Renal cortical epithelial cell (primary cell): ENCODE measurements at places on chromosomes 3 and 15.

DNA sequence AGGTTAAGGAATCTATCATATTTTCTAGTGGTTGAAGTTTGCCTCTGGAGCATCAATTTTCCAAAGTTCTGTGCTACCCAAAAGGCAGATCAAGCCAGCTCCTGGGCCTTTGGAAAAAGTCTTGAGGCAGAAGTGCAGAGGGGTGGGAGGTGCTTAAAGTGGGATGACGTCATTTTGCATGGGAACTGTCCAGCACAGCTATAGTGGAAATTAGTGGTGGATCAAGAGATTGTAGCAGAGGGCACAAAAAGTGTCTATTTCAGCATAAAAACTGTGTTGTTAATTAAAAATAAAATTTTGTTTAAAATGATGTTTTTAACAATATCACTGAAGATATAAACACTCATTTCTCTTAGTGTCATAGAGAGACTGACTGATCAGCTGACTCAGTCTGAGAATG lies 221.9 kb downstream of the LRRN1 start:
- DNase-seq, result peak; percentile 7

- no peak for DNase-seq
Observed at GRCh38 chr3:127739347-127740135, 66.8 kb downstream of the ABTB1 start.

- DNase-seq, result no peak
Observed at GRCh38 chr15:95168951-95169431, 937.6 kb downstream of the MCTP2 start.

DNA sequence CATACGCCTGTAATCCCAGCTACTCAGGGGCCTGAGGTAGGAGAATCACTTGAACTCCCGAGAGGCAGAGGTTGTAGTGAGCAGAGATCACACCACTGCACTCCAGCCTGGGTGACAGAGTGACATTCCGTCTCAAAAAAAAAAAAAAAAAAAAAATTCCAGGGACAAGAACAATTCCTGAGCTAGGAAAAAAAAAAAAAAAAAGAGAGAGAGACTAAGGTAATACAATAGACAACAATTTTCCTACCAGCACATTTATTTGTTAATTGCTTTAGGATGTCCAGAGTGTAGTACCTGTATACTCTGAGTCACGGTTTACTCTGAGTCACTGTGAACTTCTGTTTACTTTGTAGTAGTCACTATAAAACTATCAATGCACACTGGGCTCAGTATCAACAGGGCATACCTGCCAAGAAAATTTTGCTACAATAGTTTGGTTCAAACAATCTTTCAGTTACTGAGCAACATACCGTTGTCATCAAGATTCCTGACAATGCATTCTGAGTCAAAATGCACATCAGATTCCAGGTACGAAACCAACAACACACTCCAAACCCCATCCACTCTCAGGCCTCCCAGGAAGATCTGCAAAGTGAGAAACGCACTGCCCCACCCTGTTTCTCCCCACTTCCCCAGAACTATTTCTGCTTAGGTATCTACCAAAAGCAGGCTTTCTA lies 28.3 kb downstream of the IGF2BP2 start:
- DNase-seq, result peak; percentile 98

GRCh38 chr3:100993309-100993708 lies at the start of gene ABI3BP:
ABI3BP (minus strand) TSS chr3:100993421; CDS start chr3:100993384, 37 bp downstream.
- DNase-seq, result peak; percentile 84

GRCh38 chr3:136778865-136779264 lies 26.7 kb upstream of the STAG1 start:
- peak; percentile 64 for DNase-seq

DNA sequence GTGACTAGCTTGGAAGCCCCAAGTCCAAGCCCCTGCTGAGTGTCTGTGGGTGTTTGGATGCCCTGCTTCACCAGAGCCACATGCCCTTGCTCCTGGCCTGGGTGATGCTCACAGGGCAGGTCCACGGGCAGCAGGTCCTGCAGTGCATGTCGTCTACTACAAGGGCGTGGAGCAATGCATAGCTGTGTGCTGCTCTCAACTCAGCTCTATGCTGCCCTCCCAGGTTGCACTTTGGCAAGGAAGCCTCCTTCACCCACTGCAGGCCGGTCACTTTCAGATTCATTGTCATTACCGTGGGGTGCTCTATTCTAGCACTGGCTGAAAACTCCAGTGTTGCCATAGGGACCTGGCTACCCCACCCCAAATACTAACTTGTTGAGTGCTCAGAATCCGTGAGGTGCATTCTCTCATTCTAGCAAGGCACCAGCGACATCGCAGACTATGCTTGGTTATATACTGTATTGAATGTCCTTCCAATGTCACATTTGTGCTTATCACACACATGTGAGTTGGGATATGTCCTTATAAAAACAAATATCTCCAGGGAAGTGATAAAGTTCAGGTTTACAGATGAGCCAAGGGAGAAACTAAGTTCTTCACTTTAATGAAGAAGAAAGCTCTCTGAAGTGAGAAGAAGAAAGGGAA lies 51.8 kb downstream of the GRAMD1C start:
- peak; percentile 2 for DNase-seq

DNA sequence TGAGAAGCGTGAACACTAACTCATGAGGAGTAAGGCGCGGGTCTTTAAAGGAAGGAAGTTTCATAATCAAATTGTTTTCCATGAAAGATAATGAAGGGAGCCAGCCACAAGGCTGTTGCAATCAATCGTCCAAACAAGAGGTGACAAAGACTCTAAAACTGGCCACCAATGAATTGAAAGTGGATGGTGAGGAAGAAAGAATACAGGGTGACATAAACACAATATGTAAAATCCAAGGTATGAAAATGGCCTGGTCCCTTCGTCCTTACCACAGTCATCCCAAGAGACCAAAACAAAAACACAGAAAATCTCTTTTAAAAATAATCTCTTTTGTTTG lies 12.0 kb downstream of the CD86 start:
- no peak for DNase-seq

DNA sequence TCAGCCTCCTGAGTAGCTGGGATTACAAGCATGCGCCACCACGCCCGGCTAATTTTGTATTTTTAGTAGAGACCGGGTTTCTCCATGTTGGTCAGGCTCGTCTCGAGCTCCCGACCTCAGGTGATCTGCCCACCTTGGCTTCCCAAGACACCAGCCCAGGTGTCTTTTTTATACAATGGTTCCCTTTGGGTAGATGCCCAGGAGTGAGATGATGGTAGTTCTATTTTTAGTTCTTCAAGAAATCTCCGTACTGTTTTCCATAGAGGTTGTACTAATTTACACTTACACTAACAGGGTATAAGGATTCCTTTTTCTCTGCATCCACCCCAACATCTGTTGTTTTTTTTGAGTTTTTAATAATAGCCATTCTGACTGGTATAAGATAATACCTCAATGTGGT lies 94.3 kb downstream of the IGF2BP2 start:
- DNase-seq, result no peak

DNA sequence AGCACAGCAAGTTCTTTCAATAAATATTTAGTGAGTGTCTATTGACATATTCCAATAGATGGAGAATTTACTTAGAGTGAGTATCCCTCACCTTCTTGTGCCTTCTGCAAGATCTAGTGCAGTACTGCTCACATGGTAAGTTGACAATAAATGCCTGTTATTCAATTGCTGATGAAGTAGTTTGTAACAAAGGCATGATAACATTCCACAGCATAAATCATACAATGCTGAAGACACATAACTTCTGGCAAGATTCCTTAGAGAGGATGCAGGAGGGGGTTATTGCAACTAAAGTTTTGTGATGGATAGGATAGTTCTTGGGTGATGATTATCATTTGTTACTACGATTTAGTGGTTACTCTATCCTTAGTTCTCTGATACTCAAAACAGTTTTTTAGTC lies 112.2 kb upstream of the RBMS3 start:
- no peak for DNase-seq

- DNase-seq, result no peak
Observed at GRCh38 chr15:67227431-67227830, 27.0 kb downstream of the AAGAB start.

- no peak for DNase-seq
Observed at GRCh38 chr15:65680544-65680943, 58.8 kb downstream of the SLC24A1 start.

DNA sequence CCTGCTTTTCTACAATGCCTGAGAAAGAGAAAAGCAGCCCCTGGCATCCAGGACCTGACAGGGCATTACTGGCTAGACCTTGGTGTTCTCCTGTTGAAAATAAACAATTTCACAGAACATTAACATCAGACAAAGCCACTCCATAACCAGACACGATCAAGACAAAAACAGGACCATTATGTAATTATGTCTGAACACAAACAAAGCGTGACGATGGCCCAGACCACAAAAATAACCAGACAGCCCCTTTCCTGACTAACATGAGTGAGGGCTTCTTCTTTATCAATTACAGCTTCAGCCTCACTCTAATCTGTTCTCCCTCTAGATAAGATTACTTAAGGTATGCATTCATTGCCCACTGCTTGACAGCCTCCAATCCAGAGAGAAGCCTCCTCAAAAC lies 172.7 kb upstream of the LMCD1 start:
- peak; percentile 63 for DNase-seq

DNA sequence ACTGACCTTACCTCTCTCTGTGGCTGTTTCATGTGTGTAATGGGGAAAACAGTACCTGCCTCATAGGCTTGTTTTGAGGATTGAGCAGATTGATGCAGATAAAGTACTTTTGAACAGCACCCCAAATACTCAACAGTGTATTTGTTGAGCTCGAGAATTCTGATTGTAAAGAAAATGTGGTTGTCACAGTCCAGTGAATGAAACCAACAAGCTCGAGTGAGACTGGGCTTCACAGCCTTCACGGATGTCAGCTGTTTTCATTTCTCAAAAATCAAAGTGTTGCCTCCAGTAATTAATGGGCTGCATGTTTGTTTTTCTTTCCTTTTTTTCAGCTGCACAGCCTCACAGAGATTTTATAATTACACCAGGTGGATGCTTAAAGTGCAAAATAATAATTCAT lies 43.7 kb downstream of the PARP15 start:
- DNase-seq, result peak; percentile 18

- DNase-seq, result no peak
Observed at GRCh38 chr3:191280111-191280510, 49.1 kb upstream of the CCDC50 start.

GRCh38 chr3:277873-278272 lies 81.3 kb downstream of the CHL1 start:
- peak; percentile 27 for DNase-seq

DNA sequence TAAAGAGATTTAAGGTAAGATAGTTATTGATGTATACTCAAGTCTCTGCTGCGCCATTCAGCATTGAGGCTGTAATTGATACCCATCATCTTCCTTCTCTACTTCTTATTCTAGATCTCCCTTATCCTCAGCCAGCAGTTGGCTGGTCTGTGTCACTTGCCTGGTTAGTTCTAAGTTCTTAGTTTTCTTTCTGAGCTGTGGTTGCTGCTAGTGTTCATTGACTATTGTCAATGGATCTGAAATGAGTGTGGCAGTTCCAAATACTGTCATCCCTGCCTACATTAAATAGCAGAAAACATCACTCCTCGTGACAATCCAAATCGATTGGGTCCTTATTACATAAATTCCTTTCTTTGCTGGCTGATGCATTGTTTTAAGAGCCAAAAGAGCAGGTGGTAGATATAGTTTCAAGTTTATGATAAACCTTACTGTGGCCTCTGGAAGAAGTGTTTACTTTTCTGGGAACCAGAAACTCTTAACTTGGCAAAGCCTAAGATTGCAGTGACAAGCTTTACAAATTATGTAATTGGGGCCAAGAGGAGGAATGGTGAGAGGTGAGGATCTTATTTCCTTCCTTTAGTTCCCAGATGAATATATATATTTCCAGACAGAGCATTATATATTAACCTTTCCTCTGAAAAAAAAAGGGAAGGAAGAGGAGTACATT lies 168.0 kb downstream of the GMNC start:
- no peak for DNase-seq

DNA sequence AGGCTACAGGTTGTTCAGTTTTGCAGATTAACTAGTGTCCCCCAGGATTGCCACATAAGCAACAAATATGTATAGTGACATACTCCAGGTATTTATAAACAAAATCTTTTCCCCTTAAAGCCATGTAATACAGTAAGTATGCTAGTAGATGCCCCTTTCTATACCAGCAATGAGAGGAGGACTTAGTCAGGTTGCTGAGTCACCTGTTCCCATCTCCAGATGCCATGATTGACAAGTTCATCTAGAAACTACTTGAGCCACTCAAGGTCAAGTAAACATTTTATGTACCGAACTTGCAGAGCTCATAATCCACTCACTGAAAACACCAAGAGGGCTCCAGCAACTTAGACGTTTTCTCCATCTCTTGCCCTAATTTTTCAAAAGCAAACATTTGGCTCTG lies 18.2 kb downstream of the SLC9A9 start:
- peak; percentile 41 for DNase-seq

- DNase-seq, result peak; percentile 9
Observed at GRCh38 chr3:70090322-70090913, 90.9 kb downstream of the SAMMSON start.

DNA sequence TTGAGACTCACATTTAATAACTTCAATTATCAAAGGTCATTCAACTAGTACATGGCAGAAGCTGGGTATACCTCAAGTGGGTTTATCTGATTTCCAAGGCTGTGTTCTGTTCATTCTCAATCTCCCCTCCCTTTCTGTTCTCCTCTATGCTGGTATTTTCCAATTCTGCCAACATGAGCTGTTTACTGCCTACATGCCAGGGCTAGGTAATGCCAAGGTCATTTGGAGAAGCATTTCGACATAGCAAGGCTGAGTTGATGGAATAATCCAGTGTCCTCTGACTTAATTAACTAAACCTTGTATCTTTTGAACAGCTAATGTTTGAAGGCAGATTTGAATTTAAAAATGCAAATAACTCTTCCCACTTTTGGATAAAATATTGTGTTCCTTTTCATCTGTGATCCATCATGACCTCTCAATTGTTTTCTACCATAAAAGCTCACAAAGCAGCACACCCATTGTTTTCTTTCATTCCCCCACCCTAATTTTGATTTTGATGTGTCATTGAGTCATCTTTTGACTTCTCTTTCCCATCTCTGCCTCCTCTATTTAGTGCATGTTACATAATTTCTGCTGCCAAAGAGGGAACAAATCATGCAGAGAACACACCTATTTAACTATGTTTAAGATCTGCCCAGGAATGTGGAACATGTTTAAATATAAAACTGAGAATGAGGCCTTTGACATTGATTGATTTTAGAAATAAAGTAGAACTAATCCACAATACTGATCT lies 308.8 kb upstream of the NR2E3 start:
- DNase-seq, result peak; percentile 47

- no peak for DNase-seq
Observed at GRCh38 chr15:68598171-68599152, 19.7 kb downstream of the CORO2B start.

GRCh38 chr3:178147001-178147400 lies 389.2 kb upstream of the KCNMB2 start:
- no peak for DNase-seq
